ENCODE measurements at places on chromosomes 2 and 18.
A peak's percentile ranks its signal among the peaks of the same experiment; 100 is the strongest.

DNA sequence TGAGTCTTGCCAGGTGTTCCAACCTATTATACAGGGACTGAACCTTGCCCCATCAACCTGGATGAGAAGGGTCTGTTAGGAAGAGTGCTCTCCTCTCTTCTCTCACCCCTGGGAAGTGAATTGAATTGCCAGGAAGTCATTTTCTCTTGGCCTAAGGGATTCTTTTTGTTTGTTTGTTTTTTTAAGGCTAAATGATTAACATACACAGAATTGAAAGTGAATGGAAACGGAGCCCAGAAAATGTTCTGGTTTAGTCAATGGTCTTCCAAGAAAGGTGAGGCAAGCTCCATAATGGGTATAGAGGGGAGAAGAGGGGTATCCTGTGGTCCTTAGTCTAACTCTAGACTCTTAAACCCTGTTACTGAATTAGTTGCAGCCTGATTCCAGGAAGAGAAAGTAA is 189.1 kb downstream of the FSHR start:
- no peak for DNase-seq

DNA sequence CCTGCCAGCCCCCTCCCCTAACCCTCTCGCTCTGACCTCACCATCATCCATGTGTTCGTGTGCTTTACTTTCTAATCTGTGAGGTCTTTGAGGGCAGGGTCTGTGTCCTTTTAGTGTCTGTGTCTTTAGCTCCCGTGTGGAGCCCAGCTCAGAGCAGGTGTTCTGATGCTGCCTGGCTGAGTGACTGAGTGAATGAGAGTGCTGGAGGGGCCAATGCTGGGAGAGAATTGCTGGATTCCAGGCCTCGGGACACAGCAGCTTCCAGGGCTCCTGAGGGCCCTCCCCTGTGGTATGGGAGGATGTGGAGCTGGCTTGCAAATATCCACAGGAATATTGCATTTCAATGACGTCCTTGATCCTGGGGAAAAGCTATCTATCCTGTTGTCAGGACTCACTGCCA is 160.6 kb downstream of the ANKRD30B start:
- no peak for DNase-seq

GRCh38 chr2:218858138-218858445 is 1.5 kb upstream of the WNT6 start:
- peak; percentile 56 for DNase-seq

DNA sequence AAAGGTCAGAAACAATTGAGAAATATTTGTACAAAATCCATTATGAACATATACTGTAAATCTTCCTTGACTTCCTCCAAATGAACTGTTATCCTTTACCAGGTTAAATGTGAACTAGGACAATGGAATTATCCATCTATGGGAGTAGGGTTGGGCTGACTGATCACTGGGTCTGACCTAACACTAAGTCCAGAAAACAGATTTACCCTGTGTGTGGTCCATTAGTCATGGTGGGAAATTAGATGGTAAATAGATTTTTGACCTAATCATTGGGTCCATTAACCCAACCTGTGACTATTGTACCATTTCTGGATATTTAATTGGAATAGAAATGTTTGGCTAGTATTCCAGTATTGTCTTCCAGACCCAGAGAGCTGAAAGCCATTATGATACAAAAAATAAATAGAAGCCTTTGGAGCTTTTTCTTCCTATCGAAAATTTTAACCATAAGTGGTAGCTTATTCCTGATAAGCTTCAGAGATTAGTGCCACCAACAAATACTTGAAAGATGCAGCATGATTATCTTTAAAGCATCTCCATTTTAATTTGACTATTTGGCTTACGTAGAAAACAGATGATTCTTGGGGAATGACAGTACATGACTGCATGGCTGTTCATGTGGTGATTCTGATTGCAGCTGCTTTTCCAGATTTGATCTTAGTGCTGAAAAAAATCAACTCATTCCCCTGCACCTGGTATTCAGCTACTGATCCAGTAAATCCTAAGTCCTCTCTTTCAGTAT is 703.2 kb upstream of the FSHR start:
- DNase-seq: no peak

GRCh38 chr2:147204102-147204501 is 640.7 kb upstream of the ACVR2A start:
- no peak for DNase-seq

DNA sequence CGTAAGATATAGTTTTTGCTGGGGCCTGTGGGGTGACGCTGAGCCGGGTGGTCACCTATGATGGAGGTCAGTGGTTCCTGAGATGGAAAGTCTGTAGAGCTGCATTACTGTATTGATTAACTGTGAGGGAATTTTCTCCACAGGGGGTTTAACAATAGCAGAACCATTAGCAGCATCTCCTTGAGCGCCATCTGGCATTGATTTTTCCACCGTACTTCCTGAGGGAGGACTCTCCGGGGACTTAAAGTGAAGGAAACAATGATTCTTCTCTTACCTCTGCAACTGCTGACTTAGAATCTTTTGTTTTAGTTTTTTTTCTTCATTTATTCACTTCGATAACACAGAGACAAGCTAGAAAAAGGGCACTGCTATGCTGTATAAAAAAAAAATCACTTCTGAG is 22.6 kb upstream of the RNF125 start:
- no peak for DNase-seq

GRCh38 chr2:240878341-240878936 is 9.8 kb downstream of the AGXT start:
- DNase-seq: no peak

DNA sequence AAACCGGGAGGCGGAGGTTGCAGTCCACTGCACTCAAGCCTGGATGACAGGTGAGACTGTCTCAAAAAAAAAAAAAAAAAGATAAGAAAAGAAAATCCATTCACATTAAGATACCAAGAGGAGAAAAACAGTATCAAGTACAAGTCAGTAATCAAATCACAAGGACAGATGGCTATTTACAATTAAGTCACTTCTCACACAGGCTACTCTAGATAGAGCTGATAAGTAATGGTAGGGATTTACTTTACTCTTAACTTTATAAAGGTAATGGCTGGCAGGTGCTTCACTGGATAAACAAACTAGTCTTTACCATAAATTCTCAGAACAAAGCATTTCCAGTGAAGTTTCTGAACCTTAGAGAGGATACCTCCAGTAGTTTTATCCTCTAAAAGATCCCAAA is 11.5 kb downstream of the SF3B1 start:
- no peak for DNase-seq

DNA sequence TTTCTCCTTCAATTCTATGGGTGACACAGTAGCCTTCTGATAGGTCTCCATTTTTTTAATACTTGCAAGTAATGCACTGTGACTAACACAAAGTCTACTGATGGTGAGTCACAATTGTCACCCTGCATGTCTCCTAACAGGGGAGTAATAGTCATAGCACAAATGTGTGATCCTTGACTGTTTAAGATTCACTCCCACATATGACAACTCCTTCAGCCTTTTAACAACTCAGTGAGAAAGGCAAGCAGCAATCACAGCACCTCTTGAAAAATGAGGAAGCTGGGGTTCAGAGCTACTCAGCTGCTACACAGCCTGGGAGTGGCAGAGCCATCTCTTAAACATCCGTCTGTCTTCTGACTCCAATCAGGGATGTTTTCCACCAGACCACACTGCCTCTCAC is 63.8 kb downstream of the EHD3 start:
- no peak for DNase-seq

- DNase-seq: no peak
Observed at GRCh38 chr2:157307021-157307420, 18.6 kb downstream of the ERMN start.

DNA sequence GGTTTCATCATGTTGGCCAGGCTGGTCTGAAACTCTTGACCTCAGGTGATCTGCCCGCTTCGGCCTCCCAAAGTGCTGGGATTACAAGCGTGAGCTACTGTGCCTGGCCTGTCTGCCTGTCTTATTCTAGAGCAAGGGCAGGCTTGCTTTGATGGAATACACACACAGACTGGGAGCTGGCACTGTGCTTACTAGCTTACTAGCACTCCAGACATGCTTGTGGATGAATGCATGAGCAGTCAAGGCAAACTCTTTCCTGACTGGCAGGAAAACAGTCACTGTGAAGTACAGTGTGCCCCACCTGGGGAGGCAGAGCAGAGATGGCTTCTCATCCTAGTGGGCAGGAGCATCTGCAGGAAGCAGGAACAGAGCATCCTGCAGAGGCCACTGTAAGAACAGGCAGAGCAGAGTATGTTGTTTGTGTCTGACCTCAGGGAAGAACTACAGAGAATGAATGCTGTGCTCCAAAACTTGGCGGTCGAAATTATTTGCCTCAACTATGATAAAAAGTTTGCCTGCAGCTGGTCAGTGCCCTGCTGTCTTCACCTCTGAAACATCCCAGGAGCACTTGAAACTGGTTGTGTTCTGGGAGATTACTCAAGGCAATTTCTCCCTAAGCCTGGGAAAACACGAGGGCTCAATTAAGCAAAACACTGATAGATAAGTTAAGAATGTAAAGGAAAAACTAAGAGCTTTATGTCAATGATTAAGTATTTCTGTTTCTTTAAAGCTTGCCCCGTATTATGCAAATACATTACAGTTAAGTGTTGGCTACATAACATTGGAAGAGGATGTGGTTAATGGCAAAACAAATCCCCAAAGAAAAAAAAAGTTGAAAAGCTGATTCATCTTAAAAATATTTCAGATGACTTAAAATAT is 102.4 kb downstream of the VAPA start:
- DNase-seq: no peak

GRCh38 chr2:3486047-3487027 is 33.0 kb downstream of the ADI1 start:
- DNase-seq: peak; percentile 74

- DNase-seq: no peak
Observed at GRCh38 chr2:88247531-88247930, 77.4 kb downstream of the THNSL2 start.

GRCh38 chr2:231682603-231683291 is 25.6 kb upstream of the PTMA start:
- no peak for DNase-seq

GRCh38 chr2:42127425-42128424 is 41.4 kb upstream of the EML4 start:
- DNase-seq: no peak

DNA sequence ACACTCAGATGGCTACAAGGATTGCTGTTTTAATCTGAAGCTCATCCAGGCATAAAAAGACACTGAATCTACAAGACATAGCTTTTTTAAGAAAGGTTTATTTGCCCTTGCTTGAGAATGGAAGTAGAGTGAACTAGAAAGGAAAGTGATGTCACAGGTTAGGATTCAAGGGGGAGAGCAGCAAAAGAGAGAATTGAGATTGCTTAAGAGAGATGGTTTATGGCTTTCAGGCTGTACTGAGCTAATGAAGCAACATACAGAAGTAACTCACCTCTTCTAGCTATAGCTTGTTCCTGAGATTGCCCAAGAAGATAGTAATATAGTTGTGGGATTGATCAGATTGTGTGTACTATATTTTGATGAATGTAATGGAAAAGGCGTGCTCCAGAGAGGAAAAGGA is 26.1 kb upstream of the ACVR2A start:
- DNase-seq: no peak

DNA sequence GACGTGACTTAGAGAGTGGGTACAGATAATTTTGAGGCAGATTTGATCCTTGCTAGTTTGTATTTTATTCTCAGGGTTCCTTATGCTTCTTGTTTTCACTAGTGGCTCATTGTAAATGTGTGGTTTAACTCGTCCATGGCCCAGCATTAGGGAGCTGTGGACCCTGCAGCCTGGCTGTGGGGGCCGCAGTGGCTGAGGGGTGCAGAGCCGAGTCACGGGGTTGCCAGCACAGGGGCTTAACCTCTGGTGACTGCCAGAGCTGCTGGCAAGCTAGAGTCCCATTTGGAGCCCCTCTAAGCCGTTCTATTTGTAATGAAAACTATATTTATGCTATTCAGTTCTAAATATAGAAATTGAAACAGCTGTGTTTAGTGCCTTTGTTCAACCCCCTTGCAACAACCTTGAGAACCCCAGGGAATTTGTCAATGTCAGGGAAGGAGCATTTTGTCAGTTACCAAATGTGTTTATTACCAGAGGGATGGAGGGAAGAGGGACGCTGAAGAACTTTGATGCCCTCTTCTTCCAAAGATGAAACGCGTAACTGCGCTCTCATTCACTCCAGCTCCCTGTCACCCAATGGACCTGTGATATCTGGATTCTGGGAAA is 269.9 kb downstream of the MYT1L start:
- no peak for DNase-seq

GRCh38 chr18:26741048-26741447 is 124.5 kb downstream of the AQP4 start:
- no peak for DNase-seq

DNA sequence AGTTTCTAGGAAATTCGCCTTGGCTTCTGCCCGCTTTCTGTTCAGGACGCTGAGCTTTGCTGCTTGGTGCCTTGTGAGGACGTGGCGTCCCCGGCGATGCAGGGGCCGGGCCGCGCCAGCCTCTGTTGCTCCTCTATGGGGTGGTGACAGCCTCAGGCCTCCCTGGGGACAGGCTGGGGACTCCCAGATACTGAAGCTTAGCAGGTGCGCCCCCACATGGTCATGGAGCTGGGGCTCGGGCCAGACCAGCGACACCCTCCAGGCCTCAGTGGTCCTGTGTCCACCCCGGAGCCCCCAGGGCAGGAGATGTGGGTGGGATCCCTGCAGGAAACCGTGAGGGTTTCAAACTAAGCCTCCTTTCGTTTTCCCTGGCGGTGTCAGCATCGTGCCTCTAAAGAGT is 29.2 kb downstream of the KCNG2 start:
- DNase-seq: no peak

DNA sequence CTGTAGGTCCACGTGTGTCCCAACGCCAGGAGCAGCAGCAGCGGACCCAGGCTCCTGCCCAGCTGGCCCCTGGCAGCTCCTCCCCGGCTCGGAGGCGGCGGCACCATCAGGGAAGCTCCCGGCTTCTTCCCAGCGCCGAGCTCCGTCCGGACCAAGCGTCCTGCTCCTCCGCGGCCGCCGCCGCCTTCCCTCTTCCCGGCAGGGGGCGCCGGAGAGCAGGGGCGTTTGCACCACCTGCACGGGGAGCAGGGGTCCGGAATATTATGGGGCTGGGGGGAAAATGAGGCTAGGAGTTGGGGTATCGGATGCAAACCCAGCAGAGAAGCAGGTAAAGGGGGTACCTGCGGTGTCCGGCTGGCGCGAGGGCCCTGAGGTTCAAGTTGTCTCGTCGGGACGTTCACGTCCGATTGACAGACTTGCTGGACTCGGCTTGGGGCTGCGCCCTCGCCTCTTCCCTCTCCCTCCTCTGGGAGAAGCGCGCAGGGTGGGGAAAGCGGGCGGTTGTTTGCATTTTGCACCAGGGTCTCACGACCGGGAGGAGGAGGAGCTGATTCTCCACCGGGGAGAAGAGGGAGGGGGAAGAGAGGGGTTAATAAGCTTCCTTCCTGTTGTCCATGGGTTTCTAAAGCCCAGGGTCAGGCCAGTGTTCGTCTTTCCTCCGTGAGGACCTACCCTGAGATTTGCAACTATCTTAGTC is at the start of gene CCBE1:
TSS of gene CCBE1 (minus strand) at position 188 of the 697 bp plus-strand sequence.
- peak; percentile 85 for DNase-seq

- no peak for DNase-seq
Observed at GRCh38 chr2:233288663-233289062, 19.0 kb upstream of the SAG start.

DNA sequence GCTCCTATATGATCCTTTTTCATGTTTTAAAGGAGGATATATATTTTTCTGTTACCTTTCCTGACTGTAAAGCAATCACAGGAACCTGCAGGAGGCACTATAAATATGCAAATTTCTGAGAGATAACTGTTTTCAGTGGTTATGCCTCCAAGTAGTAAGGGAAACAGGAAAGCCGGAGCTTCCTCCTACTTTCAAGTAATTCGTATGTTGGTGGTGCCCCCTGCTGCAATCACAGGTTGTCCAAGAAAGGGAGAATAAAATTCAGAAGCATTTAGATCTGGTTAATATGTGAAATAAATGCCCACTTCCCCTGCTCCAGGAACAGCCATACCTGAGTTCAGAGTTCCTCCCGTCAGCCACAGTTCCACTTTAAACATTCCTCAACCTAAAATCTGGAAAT is 12.0 kb upstream of the BCL11A start:
- no peak for DNase-seq

Data from suprapubic skin (tissue), 4 donors.